Mesothelial cell of epicardium (in vitro differentiated cells): ENCODE measurements at places on chromosomes 1 and 21. TPM values are rescaled to one million over a fixed set of nuclear protein-coding genes. Genes with fewer than 3 reads are reported as not detected.

The POU2F1 gene
- 26.1 to 32.8 TPM (median 29.1 TPM) in 3 replicates for total RNA-seq

DNA sequence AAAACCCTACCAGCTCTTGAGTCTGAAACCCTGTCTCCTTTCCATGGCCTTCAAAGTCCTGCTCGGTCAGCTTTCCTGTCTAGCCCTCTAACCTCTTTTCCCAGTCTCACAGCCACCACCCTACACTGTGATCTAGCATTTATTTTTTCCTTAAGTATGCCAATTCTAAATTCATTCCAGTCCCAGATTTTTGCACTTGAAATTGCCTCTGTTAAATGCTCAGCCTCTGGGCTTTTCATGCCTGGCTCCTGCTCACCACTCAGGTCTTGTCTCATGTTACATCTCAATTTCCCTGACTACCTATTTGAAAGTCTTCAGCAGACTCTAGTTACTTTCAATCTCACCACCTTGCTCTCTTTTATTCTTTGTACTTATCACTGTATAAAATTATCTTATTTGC, 176.2 kb downstream of the ADGRL4 start:
- H3K36me3 ChIP-seq: no peaks in the 10 kb centered on the region
- H3K4me3 ChIP-seq: no peak overlapping the region
- H3K4me1 ChIP-seq: peaks cover 9% of the 10 kb centered on the region

GRCh38 chr1:24641646-24642151, 1.4 kb upstream of the SRRM1 start:
- H3K27me3 ChIP-seq: peaks cover 2% of the 10 kb centered on the region
- H3K4me1 ChIP-seq: peaks cover 29% of the 10 kb centered on the region
- H3K4me3 ChIP-seq: peak overlapping the region; percentile 96
- DNase-seq: no peak
- H3K36me3 ChIP-seq: peaks cover 9% of the 10 kb centered on the region

DNA sequence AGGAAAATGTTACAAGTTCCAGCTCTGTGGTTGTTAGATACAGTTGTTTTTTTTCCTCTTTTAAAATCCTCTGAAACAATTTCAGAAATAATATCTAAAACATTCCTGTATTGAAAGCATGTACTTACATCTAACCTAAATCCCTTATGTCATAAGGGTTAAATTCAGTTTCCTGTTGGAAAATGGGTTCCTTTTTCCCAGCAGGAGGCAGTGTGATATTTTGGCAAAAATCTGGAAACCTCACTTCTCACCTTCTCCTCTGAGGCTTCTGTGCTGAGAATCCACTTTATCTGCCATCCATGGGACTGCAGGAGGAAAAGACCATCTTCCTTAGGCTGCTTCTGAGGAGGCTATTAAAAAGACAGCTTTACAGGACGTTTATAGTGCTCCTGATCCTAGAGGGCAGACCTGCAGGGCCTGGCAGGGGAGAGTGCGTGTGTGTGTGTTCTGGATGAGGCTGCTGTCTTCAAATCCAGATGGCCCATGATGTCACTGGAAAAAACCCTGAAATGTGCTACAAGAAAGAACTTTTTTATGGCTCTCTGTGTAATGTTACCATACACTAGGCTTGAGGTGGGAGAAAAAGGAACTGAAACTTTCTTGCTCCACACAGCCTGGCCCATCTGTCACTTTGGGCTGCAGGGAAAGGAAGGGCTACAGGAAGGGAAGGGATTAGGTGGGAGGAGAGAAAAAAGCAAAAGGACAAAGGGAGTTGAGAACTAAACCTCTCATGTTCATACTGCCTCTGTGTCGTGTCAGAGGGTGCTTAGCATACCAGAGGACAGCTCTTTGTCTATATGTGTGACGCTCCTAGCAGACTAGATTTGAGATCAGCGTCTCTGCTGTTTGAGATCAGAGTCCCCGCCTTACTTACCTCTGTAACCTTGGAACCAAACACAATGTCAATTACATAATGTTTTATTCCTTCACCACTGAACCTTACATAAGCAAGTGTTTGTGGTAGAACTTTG, 379.2 kb upstream of the SPAG17 start:
- H3K36me3 ChIP-seq: no peaks in the 10 kb centered on the region
- H3K4me1 ChIP-seq: peaks cover 14% of the 10 kb centered on the region
- no peak overlapping the region for H3K4me3 ChIP-seq
- DNase-seq: no peak
